ENCODE measurements at places on chromosomes 2 and 18.

GRCh38 chr18:3610813-3611212, 160.8 kb downstream of the TGIF1 start:
- DNase-seq, result no peak

DNA sequence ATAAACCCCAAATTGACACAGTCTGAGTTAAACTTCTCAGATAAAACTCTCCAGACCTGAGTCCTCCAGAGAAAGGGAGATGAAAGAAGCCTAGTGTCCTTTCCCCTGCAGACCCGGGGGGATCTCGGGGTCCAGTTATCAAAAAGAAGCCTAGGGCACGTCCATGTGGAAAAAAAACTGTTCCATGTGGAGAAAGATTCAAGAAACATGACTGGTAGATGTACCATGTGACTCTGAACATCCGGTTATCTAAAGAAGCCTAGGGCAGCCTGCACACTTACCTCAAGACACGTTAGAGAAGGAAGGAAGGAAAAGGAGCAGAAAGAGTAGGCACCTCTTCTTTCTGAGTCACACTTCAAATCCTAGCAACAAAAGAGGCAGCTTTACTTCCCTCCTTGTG, 421.0 kb downstream of the LRATD1 start:
- DNase-seq, result no peak

GRCh38 chr18:27595113-27595838, 410.2 kb upstream of the CHST9 start:
- no peak for DNase-seq

- no peak for DNase-seq
These were observed 1.1 kb upstream of the DARS1 start for GRCh38 chr2:135986507-135986906.

DNA sequence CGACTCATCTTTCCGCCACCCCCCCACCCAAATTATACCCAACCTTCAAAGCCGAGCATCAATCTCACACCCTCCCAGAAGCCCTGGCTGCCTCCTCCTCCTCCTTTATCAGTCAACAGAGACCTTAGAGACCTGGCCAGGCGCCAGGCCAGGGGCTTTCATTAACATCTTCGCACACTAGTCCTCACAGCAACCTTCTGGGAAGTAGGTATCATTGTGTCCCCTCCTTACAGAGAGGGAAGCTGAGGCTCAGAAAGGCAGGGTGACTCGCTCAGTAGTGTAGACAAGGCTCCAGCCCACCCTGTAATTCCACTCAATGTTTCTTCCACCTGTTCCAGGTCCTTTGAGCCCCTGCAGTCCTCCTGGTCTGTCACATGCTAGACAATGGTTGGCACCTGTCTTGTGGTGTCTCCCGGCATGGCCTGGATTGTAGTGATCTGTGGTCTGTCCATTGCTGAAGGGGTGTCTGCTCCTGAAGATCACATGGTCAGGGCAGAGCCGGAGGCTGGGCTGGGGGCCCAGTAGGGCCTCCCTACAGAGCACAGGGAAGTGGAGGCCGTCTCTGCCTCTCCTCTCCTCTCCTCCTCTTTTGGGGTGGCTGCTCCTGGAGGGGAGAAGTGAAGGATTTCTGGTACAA, 36.0 kb downstream of the KLHL29 start:
- DNase-seq, result no peak

- DNase-seq, result no peak
These were observed 87.7 kb upstream of the HAAO start for GRCh38 chr2:42879913-42880737.

- DNase-seq, result no peak
These were observed 485.4 kb upstream of the SLC8A1 start for GRCh38 chr2:40937284-40937683.
